G401 (cell line): ENCODE measurements at places on chromosomes 3 and 15. TPM values are rescaled to one million over a fixed set of nuclear protein-coding genes. Genes with fewer than 3 reads are reported as not detected.

DNA sequence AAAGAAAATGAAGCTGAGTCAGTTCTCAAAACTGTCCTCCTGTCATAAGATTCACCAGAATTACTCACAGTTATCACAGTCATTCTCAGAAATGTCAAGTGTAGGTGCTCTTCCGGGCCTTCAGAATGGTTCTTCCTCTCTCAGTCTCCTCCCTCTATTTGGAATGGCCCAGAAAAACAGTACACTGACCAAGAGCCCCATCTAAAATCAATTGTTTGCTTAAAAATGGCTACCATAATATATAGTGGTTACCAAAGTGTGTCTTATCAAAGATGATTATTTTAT is 99.8 kb downstream of the MECOM start:
- DNase-seq: no peak

- DNase-seq: no peak
Measured at GRCh38 chr3:66633402-66634381, 132.9 kb upstream of the LRIG1 start.

GRCh38 chr3:56123487-56123886 is 344.8 kb downstream of the ERC2 start:
- DNase-seq: no peak

- no peak for DNase-seq
Measured at GRCh38 chr3:140777631-140778233, 99.9 kb downstream of the TRIM42 start.

GRCh38 chr3:178483704-178484103 is 52.5 kb upstream of the KCNMB2 start:
- DNase-seq: no peak

DNA sequence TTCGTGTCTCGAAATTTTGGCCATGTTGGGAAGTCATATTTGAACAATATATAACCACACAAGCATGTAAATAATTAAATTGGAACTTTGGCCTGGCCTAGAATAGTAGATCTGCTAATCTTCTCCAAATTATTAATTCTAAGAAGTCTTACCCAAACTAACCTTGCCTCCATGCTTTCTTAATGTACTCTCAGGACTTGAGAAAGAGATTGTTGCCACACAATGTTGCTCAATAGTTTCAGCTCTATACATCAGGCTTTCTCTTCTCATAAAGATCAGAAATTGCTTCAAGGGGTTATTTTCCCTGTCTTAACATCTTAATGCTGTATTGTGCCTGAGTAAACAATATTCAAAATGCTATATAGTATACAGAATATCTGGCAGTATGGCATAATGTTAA is 202.7 kb upstream of the LRIG1 start:
- DNase-seq: no peak

GRCh38 chr3:131714585-131715220 is 211.9 kb upstream of the MRPL3 start:
- no peak for DNase-seq

DNA sequence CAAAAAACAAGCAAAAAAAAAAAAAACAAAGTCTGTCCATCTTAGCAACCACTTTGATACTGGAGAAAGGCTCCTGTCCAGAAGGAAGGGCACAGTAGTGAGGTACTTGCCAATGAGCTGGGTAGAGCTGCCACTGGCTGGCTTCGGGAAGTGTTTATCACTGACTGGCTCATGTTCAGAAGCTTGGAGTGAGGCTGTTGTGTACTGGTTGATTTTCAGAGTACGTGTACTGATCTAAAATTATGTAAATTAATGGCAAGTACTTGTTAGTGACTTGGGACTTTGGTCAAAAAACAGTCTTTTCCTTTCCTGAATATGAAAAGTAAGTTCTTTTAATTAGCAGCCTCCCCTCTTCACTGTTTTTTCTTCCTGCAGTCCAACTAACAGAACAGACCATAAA is 979 bp upstream of the ZNF621 start:
- peak; percentile 50 for DNase-seq

IQCF5 gene
- total RNA-seq: not detected in 2 replicates

GPR87 gene
- total RNA-seq: 0.20 TPM in 1 of 2 replicates, not detected in the other

MCTP2 gene
- total RNA-seq: not detected in 2 replicates

SATB1 gene
- total RNA-seq: 0.18 TPM in 1 of 2 replicates, not detected in the other

MNS1 gene
- 1.3 and 2.1 TPM in 2 replicates for total RNA-seq
